Kidney epithelial cell (primary cell): ENCODE measurements at places on chromosomes 1 and 21.

DNA sequence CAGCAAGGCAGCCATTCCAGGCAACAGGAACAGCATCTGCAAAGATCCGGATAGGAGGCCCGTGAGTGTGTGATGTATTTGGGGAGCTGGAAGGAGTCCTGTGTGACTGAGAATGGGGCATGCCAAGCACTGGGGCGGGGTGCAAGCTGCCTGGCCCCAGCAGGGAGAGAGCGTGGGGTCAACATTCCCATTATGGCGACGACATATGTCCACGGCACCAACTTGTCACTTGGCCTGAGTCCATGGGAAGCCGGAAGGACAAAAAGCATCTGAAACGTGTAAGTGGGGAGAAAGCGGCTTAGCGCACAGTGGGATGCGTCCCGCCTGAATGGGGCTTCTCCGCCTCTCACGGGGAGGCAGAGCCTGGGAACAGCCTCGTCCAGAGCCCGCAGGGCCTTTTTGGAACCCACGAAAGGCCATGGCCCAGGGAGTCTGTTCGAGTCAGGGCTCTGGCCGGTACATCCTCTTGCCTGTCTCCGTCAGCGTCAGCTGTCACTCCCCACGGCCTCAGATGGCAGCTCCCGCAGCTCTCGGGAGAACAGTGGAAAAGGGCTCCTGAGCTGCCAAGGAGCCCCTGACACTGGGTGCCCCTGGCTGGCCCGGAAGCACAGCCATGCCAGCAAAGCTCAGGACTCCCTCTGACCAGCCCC lies 12.4 kb downstream of the EPHB2 start:
- DNase-seq, result no peak

DNA sequence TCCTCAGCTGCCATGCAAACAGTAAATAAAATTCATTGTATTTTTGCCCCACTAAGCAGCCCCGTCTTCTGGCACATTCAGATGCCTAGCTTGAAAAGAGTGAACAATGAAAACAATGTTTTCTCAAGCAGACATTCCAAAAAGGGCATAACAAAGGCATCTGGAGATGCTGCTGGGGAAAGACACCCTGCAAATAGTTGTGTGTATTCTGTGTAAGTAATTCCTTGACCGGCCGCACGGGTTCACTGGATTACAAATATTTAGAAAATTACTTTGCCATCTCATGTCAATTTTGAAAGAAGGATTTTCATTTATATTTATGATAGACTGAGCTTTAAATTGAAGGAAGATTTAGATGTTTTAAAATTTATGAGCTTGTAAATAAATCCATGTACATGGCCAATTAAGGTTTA lies 142.2 kb downstream of the SLC45A1 start:
- DNase-seq, result no peak

DNA sequence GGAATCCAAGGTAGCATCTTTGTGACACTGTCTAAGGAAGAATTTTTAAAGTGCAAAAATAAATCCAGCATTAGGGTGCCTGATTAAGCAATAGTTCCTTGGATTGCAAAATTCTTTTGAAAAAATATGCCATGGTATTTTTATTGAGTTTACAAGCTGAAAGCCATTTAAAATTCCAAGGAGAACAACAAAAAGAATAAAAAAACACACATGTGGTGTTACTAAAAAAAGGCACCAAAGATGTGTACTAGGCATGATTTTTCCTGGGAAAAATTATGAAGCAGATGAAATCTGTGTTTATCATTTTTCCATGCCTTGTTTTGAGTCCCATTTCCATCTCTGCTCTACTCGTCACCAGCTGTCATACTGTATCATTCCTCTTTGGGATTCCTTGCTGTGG lies 157.0 kb upstream of the ZNHIT6 start:
- DNase-seq, result no peak

GRCh38 chr1:220123066-220123465 lies 29.1 kb downstream of the IARS2 start:
- DNase-seq, result no peak

- no peak for DNase-seq
Measured at GRCh38 chr1:61183471-61184039, 101.2 kb downstream of the NFIA start.

DNA sequence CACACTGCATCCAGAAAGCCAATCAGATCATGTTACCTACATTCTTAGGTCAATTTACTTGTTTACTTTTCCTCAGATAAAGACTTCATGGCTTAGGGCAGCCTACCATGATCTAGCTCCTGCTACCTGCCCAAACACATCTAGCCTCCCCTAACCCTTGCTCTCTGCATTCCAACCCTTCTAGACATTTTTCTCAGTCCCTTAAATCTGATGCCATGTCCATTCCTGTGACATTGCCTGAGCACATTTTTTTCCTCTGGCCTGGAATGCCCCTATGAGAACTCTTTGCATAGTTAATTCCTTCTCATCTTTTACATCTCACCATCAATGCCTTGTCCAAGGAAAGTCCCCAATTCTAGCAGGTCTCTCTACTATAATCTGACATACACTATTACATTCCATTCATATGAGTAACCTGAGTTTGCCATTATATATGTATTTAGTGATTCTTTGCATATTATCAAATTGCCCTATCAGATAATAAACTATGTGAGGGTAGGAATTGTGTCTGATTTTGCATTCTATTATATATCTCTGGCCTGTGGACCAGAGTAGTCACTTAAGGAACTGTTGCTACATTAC lies 166.9 kb downstream of the COL11A1 start:
- DNase-seq, result no peak
